Amygdala (tissue), 56 donors: ENCODE measurements at places on chromosomes 11 and 22.
A peak's percentile ranks its signal among the peaks of the same experiment; 100 is the strongest.

- DNase-seq, result no peak
Observed at GRCh38 chr11:20363149-20363499, 390 bp upstream of the HTATIP2 start.

DNA sequence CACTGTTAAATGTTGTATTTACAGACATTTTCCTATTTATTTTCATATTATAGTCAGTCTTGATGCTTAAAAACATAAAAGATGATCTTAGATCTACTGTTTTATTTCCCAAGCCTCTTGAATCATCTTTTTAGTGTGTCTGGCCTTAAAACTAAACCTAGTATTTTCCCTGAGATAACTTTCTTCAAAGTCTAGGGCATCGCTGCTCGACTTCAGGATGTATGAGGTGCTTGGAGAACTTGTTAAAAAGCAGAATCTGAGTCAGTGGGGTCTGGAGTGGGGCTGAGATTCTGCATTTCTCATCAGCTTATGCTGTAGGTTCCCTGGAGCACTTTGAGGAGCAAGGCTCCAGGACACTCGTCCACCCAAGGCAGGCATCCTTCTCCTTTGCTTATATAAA lies 404.9 kb downstream of the TENM4 start:
- DNase-seq, result no peak

DNA sequence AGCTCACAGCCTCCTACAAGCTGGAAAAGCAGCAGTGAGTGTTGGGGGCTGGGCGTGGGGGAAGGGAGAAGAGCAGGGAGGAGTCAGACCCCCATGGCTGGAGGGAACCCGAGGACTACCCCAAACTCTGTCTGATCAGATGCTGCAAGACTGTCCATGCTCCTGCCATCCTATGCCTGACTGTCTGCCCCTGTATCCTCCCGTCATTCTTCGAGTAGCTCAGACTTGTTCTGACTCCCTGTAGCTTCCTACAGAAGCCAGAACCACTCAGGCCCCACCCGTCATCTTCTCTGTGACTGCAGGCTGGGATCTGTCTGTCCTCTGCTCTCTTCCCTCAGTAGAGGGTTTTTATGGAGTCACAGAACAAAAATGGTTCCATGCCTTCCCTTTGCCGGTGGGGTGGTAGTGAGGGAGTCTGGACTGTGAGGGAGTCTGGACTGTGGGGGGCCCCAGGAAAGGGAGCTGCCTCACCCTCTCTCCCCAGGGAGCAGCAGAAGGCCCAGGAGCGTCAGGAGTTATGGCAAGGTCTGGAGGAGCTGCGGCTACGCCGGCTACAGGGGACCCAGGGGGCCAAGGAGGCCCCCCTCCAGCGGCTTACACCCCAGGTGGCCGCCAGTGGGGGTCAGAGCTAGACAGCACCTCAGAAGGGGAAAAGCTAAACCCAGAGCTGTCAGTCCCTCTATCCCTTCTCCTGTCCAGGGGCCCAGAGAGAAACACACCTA lies 2.3 kb downstream of the GPHA2 start:
- no peak for DNase-seq

GRCh38 chr11:47399860-47400767 lies 8.3 kb upstream of the SLC39A13 start:
- no peak for DNase-seq

DNA sequence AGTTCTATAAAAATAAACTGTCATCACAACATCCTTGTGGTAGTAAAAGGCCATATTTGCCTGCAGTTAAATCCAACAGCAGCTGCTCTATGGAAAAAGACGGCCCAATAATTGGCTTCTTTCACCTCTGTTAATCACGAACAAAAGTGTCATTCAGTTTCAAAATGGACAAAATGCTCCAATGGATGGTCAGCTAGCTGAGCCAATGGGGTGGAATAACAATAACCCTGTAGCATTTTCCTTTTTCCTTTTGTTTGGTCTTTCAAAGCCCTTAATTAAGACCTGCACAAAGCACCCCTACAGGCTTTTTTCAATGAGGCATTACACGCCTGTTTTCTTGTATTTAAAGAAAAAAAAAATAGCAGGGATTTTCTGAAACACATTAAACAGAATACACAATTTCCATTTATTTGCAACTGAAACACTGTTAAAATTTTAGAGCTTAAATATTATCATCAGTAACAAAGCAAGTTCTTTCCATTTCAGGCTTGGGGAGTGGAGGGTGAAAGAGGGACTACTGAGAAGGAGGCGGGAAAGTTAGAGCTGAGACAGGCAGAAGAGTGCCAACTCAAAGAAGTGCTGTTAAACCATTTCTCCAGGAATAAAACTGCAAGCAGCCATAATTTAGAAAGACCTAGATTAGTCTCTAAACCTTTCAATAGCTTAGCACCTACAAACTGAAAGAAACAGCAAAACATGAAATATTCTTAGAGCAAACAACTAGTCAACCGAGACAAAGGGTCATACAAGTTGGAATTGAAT lies 28.7 kb downstream of the LGR4 start:
- no peak for DNase-seq

GRCh38 chr11:2912498-2912897 lies 16.7 kb downstream of the PHLDA2 start:
- no peak for DNase-seq

- no peak for DNase-seq
Observed at GRCh38 chr11:92416971-92417725, 192.5 kb downstream of the FAT3 start.

- no peak for DNase-seq
Observed at GRCh38 chr11:68837583-68838571, 3.8 kb downstream of the CPT1A start.

DNA sequence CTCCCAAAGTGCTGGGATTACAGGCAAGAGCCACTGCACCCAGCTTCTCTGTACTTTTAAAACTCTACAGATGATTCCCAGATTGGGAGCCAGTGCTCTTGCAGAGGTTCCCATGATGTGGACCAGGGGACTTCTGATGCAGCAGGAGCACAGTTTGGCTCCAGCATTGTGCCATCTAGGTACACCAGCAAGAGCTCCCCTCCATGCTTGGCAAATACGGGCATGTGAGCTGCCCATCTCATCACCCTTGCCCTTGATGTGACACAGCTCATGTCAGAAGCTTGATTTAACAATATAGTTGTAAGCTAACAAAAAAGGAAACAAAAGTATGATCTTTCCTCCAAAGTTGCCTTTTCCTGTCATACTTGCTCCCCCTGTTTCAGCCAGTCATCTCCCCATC lies 28.7 kb downstream of the SNU13 start:
- no peak for DNase-seq

- DNase-seq, result no peak
Observed at GRCh38 chr11:120055646-120056045, 82.3 kb downstream of the TRIM29 start.

GRCh38 chr11:269146-269890 lies 8.9 kb upstream of the NLRP6 start:
- no peak for DNase-seq

GRCh38 chr11:105377870-105378269 lies 232.0 kb upstream of the GRIA4 start:
- no peak for DNase-seq

GRCh38 chr11:67174311-67174710 lies 55.2 kb downstream of the KDM2A start:
- no peak for DNase-seq

- DNase-seq, result no peak
Observed at GRCh38 chr11:92227959-92228935, 3.6 kb downstream of the FAT3 start.

GRCh38 chr22:40932396-40932795 lies 18.8 kb upstream of the RBX1 start:
- no peak for DNase-seq

DNA sequence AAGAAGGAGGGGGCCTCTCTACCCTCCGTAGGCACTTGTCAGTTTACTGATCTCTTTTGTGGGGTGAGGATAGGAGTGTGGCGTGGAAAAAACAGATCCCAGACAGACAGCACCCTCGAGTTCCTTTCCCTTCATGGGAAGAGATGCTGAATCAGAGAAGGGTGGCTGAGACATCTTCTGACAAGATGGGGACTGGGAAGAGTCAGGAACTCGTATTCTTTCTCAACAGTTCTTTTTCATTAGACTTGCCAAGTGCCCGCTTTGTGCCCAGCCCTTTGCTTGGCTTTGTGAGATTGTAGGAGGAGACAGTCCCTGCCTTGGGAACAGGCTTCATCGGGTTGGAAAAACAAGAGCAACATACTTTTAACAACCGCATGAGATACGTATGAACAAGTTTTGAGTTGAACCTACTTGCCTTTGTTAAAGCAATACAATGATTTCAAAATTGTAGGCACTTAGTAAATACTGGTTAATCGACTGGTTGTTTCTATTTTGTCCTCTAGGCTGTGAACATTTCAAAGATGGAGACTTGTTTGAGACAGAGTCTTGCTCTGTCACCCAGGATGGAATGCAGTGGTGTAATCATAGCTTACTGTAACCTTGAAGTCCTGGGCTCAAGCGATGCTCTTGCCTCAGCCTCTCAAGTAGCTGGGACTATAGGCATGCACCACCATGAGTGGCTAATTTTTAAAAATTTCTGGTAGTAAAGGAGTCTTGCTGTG lies 1.1 kb downstream of the RRM1 start:
- no peak for DNase-seq

GRCh38 chr11:3218483-3219280 lies at the start of gene MRGPRG:
Gene MRGPRG, minus strand, starts transcription at chr11:3218813. Its CDS starts 0 bp downstream, at chr11:3218813.
- DNase-seq, result no peak

DNA sequence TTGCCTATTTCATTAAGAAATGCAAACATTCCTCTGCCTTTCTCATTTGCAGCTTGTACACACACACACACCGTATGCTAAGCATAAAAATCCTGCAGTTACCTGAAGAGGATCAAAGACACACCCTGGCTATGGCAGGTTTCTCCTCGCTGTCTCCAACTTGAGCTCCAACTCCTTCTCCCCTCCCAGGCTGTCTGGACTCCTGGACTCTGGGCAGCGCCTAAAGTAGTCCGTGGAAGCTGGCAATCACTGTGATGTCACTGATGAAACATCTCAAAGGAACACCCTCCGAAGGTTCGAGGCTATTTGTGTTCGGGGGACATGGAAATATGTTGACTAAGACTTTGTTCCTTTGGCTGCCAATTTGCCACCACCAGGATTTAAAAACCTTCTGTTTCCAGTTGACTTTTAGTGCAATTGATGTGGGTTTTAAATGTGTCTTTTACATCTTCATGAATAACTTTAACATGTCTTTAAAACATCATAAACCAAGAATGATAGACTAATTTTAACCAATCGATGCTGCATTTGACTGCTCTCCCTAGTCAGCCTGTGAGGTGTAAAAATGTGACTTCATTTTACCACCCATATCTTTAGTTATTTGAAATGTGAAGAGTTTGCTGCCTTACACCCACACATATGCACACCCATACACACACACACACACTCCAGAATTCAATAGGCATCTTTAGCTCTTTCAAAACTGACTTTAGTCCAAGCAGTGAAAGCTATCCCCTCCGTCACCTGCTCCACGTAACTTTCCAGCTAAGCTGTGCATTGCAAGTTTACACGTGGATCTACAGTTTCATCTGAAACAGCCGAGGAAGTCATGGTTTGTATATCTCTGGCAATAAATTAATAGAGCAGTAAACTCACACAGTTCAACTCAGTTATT lies at the start of gene SLN:
Gene SLN (minus strand): TSS at position 196 of the 895 bp plus-strand sequence.
- no peak for DNase-seq

DNA sequence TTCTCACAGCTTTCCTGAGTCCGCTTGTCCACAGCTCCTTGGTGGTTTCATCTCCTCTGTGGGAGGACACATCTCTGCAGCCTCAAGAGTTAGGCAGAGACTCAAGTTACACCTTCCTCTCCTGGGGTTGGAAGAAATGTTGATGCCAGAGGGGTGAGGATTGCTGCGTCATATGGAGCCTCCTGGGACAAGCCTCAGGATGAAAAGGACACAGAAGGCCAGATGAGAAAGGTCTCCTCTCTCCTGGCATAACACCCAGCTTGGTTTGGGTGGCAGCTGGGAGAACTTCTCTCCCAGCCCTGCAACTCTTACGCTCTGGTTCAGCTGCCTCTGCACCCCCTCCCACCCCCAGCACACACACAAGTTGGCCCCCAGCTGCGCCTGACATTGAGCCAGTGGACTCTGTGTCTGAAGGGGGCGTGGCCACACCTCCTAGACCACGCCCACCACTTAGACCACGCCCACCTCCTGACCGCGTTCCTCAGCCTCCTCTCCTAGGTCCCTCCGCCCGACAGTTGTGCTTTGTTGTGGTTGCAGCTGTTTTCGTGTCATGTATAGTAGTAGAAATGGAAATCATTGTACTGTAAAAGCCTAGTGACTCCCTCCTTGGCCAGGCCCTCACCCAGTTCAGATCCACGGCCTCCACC lies 11.7 kb downstream of the RASD2 start:
- peak; percentile 37 for DNase-seq

GRCh38 chr11:65851083-65851579 lies 6.8 kb downstream of the CFL1 start:
- DNase-seq, result no peak

GRCh38 chr11:78350646-78351165 lies 66.9 kb downstream of the GAB2 start:
- DNase-seq, result peak; percentile 37

DNA sequence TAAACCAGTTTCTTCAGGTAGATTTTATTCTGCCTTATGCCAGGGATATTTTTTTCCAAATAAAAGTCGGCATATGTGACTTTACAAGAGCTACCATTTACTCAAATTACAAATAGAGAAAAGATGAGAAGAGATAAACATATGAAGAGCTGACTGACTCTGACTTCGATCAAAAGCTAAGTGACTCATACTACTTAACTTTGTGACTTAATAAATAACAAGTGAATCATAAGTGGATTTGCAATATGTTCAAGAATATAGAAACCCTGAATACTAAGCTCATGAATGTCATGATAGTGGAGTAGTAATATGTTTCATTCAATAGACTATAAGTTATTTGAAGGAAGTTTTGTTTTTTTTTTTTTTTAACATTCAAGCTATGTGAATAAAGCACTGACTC lies 130.5 kb upstream of the ANO3 start:
- no peak for DNase-seq

DNA sequence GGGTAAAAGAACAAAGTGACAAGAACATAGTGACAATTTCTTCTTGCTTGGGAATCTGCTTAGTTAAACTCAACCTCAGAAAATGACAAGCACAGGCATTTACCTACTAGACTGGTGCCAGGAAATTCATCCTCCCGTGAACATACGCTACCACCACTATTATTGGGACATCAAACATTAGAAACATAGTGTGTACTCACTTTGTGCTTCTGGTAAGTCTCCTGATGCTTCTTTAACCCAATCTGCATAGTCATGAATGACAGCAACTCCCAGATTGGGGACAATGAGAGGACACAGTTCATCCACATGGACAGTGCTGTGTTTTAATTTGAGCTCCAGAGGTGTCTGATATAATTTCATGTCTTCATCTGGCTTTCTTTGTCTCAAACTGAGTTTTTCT lies 29.2 kb upstream of the CHRNA10 start:
- no peak for DNase-seq

GRCh38 chr22:50532824-50533796 lies 3.3 kb upstream of the TYMP start:
- DNase-seq, result no peak
